ENCODE measurements at places on chromosomes 2 and 18.

GRCh38 chr2:181352158-181352557, 105.0 kb upstream of the ITGA4 start:
- no peak for DNase-seq

GRCh38 chr2:217316743-217317142, 456.9 kb upstream of the TNP1 start:
- DNase-seq, result no peak

DNA sequence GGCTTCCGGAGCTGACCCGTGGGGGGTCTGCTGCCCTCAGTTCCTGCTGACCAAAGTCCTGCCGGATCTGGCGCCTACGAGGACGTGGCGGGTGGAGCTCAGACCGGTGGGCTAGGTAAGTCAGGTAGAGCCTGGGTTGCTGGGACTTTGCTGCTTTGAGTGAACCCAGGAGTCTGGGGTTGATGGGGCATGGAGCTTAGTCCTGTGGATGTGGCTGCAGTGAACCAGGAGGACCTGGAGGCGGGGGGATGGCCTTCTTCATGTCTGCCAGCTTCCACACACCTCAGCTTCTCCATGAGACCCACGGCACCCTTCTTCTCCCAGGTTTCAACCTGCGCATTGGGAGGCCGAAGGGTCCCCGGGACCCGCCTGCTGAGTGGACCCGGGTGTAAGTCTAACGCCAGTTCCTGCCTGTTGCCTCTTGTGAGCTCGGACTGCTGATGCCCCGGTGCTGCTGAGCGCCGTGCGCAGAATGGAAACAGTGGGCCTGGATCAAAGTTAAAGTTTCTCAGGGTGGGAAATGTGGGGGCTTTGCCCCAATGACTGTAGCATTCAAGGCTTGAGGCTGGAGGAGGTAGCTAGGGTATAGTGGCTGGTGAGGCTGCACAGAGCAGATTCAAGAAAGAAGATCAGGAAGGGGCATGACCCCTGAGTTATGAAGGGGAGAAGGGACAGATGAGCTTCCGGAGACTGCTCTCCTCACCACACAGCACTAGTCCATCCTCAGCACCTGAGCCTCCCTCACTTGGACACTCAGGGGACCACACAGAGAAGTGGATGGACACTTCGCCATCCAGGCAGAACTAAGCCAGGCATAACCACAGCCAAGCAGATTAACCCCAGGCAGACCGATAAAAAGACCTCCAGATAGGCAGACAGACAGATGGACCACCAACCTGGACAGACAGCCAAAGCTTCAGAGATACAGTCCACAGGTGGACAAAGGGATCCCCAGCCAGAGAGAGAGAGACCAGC, 17.3 kb downstream of the PTPN18 start:
- peak; percentile 15 for DNase-seq

GRCh38 chr18:62327977-62328376, 2.9 kb downstream of the TNFRSF11A start:
- DNase-seq, result no peak

DNA sequence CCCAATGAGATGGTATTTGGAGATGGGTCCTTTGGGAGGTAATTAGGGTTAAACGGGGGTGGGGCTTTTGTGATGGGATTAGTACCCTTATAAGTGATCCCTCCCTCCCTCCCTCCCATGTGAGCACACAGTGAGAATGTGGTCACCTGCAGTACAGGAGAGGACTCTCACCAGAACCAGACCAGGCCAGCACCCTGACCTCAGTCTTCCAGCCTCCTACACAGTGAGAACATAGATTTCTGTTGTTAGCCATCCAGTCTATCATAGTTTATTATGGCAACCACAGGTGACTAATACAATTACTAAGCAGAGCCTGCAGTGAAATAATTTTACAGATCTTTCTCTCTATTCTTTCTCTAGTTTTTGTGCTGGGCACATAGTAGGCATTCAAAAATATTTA, 137.7 kb upstream of the PKDCC start:
- no peak for DNase-seq

- DNase-seq, result peak; percentile 64
Observed at GRCh38 chr2:218286570-218287459, 5.5 kb downstream of the TMBIM1 start.

Data from retina (tissue), 1 donor.